ENCODE measurements at places on chromosomes 11 and 22. TPM values are rescaled to one million over a fixed set of nuclear protein-coding genes. Genes with fewer than 3 reads are reported as not detected.

Gene CD6
- 3.0 TPM for total RNA-seq

Gene SORL1
- 338 TPM for total RNA-seq

- DNase-seq, result no peak
Observed at GRCh38 chr11:109526931-109527330, 104.9 kb downstream of the C11orf87 start.

DNA sequence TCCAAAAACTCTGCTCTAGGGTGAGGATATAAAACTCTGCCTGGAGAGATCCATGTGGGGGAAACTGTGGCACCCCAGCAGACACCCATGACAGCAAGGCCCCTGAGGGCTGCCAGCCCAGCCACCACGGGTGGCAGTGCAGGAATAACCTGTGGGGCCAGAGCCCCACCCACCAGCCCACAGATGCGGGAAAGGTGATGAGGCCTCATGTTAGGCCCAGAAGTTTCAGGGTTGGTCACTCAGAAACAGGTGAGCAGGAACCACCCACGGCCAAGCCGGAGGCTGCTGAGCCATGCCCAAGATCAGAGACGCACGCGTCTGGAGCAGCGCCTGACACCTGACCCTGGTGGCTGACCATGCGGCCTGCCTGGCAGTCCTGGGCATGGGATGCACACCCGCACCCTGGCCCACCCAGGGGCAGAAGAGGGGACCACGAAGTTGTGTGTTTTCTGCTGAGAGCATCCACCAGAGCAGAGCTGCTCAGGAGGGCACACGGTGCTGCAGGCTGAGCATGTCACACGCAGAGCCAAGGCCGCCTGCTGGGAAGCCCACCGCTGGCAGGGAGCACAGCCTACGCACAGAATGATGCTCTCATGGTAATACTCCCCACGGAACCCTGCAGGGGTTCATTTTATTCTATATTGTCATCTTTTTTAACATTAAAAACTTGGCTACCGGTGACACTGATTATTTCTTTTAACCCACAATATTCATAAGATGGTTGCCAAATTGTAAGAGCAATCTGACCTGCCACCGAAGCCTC, 41.2 kb downstream of the DUSP8 start:
- DNase-seq, result no peak

DNA sequence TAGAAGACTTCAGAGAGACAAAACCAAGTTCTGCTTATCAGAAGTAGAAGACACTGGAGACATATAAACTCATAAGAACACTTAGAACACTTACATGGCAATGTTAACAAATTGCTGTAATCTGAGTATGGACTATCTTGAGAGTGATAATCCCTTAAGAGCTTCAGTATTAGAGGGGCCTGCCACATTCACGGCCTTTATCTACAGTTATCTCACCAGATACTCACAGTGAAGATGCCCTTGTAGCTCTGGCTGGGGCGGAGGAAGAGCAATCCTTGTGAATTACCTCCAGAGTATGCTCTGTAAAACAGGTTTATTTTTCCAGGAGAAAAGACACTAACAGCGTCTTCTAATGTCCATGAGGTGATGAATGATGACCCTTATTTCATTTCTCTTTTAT, 762.8 kb downstream of the FAM181B start:
- DNase-seq, result no peak

DNA sequence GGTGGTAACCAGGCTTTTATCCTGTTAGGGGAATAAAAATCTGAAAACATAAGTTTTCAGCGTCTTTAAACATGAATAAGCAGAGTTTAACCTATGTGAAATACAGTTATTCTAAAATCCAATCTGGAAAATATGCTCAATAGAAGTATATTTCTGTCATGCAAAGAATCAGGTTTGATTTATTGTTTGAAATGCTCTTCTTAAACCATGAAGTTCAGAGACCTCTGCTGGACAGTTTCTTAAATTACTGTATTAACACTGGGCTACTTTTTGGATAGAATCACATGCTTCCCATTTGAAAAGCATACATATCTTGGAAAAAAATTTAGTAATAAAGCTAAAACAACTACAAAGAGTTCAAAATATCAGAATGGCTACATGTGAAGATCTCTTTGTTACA, 25.4 kb downstream of the APIP start:
- DNase-seq, result no peak

DNA sequence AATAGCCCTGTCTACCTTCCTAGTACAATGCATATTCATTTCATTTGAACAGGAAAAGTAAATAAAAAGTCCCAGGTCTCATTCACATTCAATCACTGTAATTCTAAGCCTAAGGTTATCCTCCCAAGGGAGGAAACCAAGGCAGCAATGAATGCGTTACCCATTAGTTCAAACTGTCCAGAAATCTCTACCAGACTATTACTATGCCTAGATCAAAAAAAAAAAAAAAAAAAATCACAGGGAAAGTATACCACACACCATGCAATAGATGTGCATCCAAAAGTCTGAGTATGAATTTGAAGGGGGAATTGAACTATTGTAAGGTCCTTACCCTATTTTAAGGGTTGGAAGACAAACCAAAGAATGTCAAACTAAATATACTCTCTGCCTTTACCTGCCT, 598.0 kb upstream of the API5 start:
- DNase-seq, result no peak

DNA sequence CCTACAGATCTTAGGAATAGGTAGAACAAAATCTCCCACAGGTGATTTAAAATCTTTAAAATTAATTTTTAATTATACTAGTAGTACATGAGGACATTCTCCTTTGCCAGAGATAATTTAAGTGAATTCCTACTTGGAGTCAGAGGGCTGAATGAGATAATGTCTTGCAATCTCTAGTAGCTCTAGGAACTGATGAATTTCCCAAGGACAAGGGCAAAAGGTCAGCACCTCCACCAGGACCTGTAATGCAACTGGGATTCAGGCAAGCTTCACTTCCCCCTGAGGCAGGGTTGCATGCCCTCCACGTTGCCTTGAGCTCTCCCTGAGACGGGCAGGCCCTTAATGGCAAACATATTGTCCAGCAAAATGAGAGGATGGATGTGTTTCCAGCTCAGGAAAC, 330.3 kb upstream of the PITPNB start:
- no peak for DNase-seq

All from transverse colon (tissue), 4 donors.